ENCODE measurements at places on chromosomes 1 and 21. TPM values are rescaled to one million over a fixed set of nuclear protein-coding genes. Genes with fewer than 3 reads are reported as not detected.

ARHGAP29 gene
- total RNA-seq = 1.5 TPM

- no peak overlapping the region for H3K27ac ChIP-seq
- no peak for DNase-seq
- H3K27me3 ChIP-seq = no peaks in the 10 kb centered on the region
- H3K4me3 ChIP-seq = no peak overlapping the region
- peaks cover 2% of the 10 kb centered on the region for H3K36me3 ChIP-seq
Measured at GRCh38 chr21:28447462-28447861, 545.2 kb downstream of the LTN1 start.

RNU1-3 gene
- total RNA-seq = 3,042 TPM

FCRL2 gene
- not detected for total RNA-seq

CCDC27 gene
- not detected for total RNA-seq

DNA sequence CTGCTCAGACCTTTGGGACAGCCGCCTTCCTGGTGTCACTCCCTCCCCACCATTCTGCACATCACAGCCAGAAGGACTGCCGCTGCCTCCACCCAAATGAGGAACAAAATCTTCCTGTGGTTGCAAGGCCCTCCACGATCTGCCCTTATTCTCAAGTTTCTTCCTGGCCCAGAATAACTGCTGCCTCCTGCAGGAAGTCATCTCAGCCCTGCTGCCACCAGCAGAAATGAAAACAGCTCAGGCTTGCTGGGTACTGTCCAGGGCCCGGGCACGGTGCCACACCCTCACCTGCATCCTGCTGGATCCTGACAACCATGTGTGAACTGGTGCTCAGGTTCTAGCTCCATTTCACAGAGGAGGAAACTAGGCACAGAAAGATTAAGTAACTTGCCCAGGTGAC, 2.8 kb downstream of the CLDN19 start:
- peaks cover 17% of the 10 kb centered on the region for H3K4me1 ChIP-seq
- no peak overlapping the region for H3K27ac ChIP-seq

CLDN17 gene
- not detected for total RNA-seq

DNA sequence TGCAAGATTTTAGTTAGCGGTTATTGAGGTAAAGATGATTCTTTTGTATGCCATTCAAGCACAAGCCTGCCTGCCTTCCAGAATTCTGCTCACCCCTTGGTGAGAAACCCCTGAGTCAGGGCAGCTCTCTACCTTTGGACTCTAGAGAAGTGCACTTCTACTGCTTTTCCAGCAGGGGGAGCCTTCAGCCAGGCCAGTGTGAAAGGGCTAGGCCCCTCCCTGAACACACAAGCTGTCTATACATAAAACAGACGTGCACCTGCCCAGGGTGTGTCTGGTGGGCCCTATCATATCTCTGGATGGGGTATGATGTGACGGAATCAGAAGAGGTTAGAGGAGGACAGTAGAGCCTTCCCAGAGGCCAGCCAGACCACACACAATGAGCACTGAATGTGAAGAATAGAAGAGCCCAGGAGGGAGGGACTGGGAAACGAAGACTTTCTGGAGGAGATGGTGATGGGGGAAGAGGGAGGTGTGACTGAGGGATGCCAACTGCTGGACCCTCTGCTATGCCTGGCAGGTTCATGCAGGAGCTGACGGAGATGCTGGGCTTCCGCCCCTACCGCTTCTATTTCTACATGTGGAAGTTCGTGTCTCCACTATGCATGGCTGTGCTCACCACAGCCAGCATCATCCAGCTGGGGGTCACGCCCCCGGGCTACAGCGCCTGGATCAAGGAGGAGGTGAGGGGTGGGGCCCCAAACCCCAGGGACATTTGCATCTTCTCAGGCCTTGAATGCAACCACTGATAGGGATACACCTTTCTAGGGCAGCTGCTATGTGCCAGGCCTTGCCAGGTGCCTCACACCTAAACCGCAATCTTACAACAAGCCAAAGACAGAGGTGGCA, 13.0 kb upstream of the KCNC4 start:
- no peaks in the 10 kb centered on the region for H3K4me1 ChIP-seq
- H3K27me3 ChIP-seq = no peaks in the 10 kb centered on the region
- no peaks in the 10 kb centered on the region for H3K36me3 ChIP-seq
- no peak overlapping the region for H3K4me3 ChIP-seq

ADAM30 gene
- total RNA-seq = not detected

LHX8 gene
- total RNA-seq = not detected

GRCh38 chr1:23963617-23964234, 4.1 kb downstream of the PNRC2 start:
- H3K4me1 ChIP-seq = peaks cover 35% of the 10 kb centered on the region
- peaks cover 23% of the 10 kb centered on the region for H3K36me3 ChIP-seq
- peak overlapping the region; percentile 53 for H3K4me3 ChIP-seq
- no peak overlapping the region for H3K27ac ChIP-seq

DNA sequence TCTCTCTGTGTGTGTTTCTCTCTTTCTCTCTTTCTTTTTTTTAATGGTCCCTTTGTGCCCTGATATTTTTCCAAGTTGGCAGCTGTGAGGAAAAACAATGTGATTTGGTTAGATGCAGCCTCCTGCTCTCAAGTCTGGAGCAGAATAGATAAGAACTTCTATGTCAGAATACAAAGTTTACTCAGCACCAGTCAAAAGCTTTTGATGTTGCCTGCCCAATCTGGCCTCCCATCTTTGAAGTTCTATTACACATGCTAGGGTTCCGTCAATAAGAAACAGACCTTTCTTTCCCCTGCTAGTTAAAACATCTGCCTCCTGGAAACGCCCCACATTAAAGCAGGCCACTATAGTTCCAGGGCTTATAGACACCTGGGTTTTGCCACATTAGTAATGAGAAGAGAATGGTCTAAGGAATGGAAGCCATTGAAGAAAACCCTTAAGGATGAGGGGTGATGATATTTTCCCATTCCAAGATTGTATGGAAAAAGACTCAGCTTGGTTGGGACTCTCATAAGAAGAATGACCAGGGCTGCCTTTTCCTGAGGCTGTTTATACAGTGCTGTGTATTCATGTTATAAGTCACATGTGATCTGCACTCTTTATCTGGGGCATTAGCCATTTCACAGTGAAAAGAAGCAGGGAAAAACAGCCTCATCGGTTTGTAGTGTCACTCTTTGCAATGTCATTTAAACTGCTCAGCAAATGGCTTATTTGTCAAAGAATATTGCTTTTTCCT, 414.7 kb upstream of the PROX1 start:
- H3K36me3 ChIP-seq = no peaks in the 10 kb centered on the region
- H3K4me1 ChIP-seq = peaks cover 18% of the 10 kb centered on the region
- DNase-seq = no peak
- H3K4me3 ChIP-seq = no peak overlapping the region
- peak overlapping the region; percentile 3 for H3K27ac ChIP-seq

ELAVL4 gene
- total RNA-seq = 1.7 TPM

PRDM15 gene
- total RNA-seq = 12.0 TPM

GRCh38 chr1:31745096-31745945, 18.8 kb downstream of the ADGRB2 start:
- DNase-seq = peak; percentile 65
- H3K4me3 ChIP-seq = no peak overlapping the region
- H3K27ac ChIP-seq = peak overlapping the region; percentile 71
- H3K36me3 ChIP-seq = no peaks in the 10 kb centered on the region
- H3K27me3 ChIP-seq = no peaks in the 10 kb centered on the region

- H3K36me3 ChIP-seq = no peaks in the 10 kb centered on the region
- H3K27ac ChIP-seq = no peak overlapping the region
- no peaks in the 10 kb centered on the region for H3K4me1 ChIP-seq
- no peaks in the 10 kb centered on the region for H3K27me3 ChIP-seq
- no peak for DNase-seq
Measured at GRCh38 chr21:45927851-45928850, 53.4 kb upstream of the COL6A1 start.

DNA sequence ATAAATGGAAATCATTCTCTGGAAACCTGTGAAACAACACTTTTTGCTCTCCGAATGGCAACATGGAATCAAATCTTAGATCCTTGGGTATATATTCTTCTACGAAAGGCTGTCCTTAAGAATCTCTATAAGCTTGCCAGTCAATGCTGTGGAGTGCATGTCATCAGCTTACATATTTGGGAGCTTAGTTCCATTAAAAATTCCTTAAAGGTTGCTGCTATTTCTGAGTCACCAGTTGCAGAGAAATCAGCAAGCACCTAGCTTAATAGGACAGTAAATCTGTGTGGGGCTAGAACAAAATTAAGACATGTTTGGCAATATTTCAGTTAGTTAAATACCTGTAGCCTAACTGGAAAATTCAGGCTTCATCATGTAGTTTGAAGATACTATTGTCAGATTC, 45.7 kb downstream of the PTGFR start:
- no peak for DNase-seq
- no peak overlapping the region for H3K27ac ChIP-seq
- no peaks in the 10 kb centered on the region for H3K36me3 ChIP-seq
- no peak overlapping the region for H3K4me3 ChIP-seq

Measured in neural crest cell (in vitro differentiated cells).